ENCODE measurements at places on chromosomes 1 and 21.
A peak's percentile ranks its signal among the peaks of the same experiment; 100 is the strongest.

- no peak for DNase-seq
Measured at GRCh38 chr1:27630859-27631491, 4.0 kb downstream of the FGR start.

DNA sequence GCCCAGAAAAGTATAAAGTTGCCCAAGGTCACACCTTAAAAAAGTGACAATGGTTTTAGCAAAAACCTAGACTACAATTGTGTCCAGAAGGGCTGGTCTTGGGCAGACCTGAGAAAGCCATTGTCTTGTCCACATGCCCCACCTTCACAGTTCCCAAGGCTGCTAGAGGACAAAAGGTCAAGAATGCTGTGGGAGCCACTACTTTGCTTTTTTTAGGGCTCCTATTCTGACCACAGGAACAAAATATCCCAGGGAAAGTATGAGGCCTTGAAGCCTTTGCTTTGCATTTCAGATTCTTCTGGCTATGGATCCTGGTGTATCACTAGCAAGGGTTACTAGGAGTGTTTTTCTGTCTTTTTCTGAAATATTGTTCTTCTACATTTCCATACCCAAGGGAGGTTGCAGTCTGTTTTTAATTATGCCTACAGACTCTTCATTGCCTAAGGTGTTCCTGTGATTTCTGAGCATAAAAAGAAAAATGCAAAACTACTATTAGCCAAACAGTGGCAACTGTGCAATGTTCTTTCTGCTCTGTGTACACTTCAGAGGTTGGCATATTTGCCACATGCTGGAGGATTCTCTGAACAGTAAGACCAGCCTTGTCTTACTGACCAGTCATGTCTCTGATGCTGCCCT, 10.7 kb downstream of the C1orf162 start:
- no peak for DNase-seq

DNA sequence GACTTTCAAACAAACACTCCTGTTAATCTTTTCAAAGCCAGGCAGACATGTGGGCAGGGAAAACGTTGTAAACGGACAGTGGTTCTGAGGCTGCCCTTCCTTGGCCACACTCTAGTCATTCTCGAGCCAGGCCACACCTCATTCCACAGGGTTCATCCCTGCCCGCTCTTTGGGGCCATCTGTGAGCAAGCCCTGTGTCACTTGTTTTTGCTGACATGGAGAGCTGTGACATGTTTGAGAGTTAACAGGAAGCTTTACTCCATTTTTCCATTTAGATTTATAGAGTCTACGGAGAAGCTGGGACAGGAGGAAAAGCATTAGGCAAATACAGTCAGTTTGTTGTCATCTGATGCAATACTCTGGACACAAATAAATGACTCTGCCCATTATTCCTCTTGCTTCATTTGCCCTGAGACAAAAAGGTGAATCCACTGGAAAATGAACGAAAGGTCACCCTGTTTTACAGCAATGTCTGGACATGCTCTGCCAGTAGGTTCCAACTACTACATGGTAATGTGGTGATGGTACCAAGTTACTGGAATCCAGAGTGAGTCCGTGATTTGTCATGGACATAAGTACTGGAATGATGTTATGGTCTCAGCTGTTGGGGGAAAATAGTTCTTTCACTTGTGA, 126.9 kb downstream of the CLIC6 start:
- no peak for DNase-seq

- no peak for DNase-seq
Measured at GRCh38 chr1:170707959-170708655, 44.2 kb downstream of the PRRX1 start.

- DNase-seq: no peak
Measured at GRCh38 chr1:152858062-152858461, 1.7 kb upstream of the LCE7A start.

DNA sequence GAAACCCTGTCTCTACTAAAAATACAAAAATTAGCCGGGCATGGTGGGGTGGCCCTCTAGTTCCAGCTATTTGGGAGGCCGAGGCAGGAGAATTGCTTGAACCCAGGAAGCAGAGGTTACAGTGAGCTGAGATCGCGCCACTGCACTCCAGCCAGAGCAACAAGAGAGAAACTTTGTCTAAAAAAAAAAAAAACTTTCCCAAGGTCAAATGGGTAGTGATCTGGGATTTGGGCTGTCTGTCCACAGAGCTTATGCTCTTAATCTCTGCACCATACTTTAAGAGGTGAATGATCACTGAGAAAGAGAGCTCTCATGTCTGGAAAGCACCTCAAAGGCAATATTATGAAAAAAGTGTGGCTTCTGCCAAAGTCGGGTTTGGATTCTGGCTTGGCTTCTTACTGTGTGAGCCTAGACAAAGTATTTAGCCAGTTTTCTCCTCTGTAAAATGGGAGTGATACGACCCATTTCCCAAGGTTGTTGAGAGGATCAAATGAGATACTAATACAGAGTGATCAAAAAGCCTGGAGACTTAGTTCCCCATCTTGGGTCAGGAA, 34.4 kb downstream of the ATP2B4 start:
- no peak for DNase-seq

DNA sequence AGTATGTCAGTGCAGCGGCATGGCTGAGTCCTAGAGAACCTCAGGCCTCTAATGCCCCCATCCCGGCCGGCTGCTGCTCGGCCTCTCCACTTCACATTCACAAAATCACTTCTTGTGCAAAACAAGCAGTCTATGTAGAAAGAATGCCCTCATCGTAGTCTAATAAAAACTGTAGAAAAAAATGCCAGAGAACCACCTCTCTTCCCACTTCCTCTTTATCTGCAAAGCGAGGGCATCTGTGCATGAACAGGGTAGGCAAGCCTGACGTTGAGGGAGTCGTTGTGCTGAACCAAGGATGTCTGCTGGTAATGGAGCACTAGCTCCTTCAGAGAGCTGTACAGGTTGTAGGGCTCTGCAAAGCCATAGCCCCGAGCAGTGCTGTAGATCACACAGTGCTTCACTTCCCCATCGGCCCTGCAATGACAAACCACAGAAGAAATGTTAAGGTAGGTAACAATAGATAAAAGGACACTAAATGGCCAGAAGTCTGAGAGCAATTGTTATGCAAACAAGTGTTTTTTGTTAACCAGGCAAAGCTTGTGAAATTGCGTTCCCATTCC, 88.9 kb downstream of the PIK3R3 start:
- no peak for DNase-seq

GRCh38 chr1:5509664-5510452, 482.4 kb downstream of the NPHP4 start:
- DNase-seq: peak; percentile 31

GRCh38 chr1:163668472-163668871, 346.7 kb downstream of the NUF2 start:
- no peak for DNase-seq

DNA sequence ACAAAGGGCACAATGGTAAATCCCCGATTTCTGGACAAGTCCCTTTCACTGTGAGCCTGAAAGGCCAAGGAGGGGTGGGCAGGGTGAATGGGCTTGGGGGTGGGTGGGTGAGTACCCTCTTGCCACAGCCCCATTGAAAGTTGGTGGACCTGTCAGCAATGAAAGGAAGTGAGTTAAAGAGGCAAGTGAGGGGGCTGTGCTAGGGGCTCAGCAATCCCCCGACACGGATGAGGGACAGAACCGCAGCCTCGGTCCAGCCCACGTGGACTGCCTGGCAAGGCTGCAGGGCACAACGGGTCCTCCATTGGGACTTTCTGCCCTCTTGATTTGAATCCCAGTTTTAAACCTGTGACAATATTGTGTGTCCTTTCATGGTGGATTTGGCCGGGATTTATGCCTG, 255.3 kb downstream of the FOXD2 start:
- DNase-seq: no peak

DNA sequence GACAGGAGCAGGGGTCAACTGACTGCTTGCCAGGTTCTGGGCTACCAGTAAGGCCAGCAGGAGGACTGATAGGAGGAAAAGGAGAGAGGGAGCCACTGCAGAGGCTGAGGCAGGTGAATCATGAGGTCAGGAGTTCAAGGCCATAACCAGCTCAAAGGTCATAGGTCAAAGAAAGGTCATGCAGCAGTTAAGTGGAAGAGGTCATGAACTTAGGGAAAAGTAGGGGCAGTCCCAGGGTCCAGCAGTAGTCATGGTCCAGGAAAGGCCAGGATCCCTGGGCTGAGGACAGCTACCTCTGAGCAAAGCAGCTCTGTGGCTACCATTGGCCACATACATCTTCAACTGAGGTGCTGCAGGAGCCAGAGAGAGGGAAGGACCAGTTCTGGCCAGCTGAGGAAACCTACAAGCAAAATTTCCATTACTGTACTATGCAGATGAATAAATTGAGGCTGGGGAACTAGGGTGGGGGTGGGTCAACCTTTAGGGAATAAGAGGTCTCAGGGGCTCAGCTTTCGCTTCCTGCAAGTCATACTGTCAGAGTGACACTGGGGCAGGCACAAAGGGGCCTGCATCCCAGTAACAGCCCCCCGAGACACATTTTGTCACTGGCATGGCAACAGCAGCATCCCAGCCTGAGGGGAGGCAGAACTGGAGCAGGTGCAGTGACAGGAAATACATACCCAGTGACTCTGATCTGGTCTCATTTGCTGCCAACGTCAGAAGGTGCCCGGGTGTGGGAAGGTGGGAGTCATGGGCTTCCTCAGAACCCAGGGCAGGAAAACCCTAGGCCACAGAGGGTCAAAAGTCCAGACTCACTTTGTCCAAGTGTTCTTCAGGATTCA, 5.2 kb upstream of the INPP5B start:
- DNase-seq: no peak

DNA sequence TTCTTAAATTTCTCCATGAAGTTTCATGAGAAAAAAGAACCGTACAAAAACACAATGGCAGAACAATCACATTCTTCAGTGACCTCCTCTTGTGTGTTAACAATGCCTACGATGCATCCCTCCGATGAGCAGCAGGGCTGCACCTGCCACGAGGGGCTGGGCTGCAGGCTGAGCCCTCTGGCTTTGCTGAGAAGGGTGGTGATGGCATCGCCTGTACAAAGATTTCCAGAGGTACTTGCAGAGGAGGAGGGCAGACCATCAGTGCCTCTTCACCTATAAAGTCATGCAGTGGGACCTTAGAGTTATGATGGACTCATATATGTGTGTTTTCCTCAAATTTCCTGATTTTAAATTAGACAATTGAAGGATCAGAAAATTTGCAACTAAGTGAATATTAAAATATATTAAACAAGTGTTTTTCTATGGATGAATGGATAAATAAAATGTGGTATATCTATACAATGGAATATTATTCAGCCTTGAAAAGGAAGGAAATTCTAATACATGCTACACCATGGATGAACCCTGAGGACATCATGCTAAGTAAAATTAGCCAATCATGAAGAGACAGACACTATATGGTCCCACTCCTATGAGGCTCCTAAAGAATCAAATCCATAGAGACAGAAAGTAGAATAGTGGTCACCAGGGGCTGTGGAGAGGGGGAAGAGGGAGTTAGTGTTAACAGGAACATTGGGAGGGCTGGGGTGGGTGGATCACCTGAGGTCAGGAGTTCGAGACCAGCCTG, 489.3 kb downstream of the SIPA1L2 start:
- DNase-seq: no peak

DNA sequence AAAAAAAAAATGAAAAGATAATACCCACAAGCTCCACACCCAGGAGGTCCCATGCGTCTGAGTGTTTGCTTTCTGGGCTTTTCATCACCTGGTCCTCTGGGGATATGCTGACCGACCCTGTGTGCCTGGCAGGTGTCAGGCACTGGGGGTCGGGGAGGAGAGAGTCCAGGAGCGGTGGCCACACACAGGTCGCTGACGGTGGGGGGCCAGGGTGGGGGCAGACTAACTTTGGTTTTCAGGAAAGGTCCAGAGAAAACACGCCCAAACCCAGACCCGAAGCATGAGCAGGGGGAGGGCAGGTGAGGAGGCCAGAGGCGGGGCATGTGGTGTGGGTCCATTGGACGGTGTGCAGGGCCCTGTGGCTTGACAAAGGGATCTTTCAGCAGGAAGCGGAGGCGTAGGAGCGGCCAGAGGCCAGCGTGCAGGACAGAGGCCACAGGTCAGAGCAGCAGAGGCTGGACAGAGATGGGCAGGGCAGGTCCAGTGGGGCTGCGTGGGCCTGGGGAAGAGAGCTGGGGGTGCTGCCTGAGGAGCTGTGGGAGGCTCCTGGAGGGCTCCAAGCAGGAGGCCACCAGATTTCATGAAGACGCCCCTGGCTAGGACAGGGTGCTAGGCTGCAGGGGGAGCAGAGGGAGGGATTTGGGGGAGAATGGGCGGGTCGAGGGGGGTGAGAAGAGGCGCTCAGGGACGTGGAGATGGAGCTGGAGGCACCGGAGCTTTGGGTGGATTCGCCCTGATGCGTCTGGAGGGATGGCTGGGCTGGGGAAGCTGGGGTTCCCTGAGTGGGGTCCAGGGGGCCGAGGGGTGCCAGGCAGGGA, 15.8 kb downstream of the RNF223 start:
- DNase-seq: no peak

DNA sequence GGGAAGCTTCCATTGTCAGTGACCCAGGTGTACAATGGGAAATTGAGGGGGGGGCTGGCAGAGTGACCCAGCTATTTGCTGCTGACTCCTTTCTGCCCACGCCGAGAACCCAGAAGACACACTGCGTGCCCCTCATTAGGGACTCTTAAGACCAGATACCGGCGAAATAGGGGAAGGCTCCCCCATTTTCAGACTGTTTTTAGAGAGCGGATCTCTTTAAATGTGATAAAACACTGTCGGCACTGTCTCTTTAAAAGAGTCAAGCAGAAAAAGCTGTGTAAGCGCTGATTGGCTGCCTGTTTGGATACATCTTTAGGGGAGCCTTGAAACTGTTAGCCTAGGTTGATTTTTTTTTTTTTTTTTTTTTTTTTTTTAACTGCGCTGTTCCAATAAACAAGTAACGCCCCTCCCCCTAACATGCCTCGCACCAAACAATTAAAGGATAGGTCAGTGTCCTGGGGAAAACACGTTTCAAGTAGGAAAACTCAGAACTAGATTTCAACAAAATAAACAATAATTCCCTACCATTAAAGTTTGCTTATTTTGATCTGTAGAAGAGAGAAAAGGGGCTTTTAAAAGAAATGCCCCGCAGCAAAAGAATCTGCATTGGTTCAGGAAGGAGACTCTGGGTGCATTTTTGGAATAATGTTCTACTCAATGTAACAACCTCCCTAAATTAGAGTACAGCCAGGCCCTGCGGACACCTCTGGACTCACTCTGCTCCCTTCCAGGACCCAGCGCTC, 1.4 kb upstream of the SSBP3 start:
- no peak for DNase-seq

- DNase-seq: no peak
Measured at GRCh38 chr1:31987135-31987619, 26.5 kb upstream of the KHDRBS1 start.
